ENCODE measurements at places on chromosomes 1 and 21.
A peak's percentile ranks its signal among the peaks of the same experiment; 100 is the strongest.

- DNase-seq, result no peak
Observed at GRCh38 chr1:1895060-1895418, 4.2 kb upstream of the GNB1 start.

DNA sequence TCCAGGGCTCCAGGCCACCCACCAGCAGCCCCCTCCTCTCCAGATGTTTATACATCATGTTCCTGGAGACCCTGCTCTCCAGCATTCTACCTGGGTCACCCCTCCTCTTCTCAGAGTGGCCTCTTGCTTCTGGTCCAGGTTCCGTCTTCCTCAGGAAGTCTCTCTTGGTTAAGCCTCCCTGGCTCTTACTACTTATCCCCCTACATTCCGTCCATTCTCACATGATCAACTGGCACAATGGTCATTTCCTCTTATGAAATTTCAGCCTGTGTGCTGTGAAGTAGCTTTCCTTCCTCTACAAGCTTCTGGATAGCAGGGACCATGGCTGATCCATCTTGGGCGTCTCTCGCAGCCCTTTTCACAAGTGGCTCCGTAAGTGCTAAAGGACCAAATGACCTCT, 33.9 kb upstream of the ATP2B4 start:
- no peak for DNase-seq

DNA sequence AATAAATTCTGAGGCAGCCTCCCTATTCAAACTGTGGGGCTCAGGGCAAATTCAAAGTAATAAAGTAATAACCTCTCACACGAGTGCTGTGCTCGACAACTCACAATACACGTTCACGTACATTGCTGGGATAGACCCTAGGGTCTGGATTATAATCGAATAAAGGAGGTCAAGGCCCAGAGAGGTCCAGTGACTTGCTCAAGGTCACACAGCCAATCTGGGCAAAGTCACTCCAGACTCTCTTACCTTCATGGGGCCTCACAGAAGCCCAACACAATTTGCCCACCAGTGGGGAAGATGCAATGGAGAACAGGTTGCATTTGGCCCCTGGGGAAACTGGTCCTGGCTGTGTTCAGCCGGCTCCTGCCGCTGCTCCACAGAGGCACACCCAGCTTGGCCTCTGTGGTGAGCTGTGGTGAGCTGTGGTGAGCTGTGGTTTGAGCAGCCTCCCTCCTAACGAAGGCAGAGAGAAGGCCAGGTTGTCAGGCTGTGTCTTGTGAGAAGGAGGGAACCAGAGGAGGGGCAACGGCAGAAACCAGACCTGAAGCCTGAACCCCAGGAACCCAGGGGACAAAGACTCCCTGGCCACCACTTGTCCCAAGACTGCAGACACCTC, 35.1 kb downstream of the NUAK2 start:
- peak; percentile 30 for DNase-seq

GRCh38 chr1:214106375-214106774, 118.6 kb downstream of the PROX1 start:
- DNase-seq, result no peak

DNA sequence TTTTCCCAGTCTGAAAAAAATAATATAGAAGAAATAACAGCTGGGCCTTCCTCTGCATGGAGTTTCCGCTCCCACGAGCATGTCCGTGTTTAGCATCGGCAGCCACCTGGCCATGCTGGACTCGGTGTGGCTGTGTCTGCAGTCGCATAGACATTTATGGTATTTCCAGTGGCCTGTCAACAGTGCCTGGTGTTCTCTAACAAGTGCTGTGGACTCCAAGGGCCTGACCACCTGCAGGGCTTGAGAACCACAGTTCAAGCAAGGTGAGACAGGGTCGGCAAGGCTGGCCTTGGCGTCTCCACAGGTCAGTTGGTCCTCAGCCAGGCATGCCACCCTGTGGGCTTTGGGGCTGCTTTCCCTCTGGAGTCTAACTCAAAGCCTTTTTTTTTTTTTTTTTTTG, 124.8 kb downstream of the PGBD5 start:
- no peak for DNase-seq

- no peak for DNase-seq
Observed at GRCh38 chr1:223621312-223621734, 44.2 kb downstream of the CAPN8 start.

DNA sequence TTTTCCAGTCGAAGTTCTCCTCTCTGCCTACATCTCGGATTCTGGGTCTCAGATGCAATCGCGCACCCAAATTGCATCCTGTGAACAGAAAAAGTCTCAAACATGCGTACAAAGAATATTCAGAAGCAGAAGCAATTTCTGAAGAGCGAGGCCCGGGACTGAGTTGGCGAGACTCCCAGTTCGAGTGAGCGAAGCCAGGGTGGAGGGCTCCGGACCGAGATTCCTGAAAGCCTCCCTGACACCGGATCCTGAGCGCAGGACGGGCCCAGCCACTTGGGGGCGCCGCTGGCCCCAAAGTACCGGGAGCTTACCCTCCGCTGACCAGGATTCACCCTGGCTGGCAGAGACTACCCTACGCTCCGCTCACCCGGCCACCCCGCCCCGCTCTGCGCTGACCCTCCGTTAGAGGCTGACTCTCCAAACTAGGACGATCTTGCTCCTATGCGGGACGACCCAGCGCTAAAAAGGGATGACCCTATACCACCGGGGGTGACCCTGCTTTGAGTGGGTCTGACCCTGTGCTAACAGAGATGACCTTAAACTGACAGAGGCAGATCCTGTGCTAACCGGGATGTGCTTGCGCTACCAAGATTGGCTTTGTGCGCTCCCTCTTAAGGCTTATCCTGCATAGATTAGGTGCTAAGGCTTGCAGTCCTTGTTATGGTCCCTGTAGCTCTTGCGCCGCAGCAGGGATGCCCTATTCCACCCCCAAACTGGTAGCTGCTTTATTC, 12.1 kb downstream of the FOXD2 start:
- DNase-seq, result no peak

- DNase-seq, result no peak
Observed at GRCh38 chr1:12618661-12618964, 603 bp upstream of the DHRS3 start.

DNA sequence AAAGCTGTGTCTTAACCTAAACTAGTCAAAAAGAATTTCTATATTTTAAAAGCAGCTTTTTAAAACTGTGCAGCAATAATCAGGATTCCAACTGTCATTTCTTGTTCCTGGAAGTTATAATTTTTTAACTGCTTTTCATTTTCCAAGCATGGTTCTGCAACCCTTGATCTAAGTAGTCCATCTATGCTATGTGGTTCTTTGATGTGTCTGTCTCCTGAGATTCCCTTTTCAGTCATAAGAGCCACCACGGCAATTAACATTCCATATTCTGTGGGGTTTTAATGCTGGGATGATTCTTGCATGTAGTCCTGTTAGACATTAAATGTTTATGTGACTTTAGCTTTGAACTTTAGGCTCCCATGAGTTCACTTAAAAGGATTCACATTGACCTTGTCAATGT, 220.4 kb downstream of the TPR start:
- no peak for DNase-seq

DNA sequence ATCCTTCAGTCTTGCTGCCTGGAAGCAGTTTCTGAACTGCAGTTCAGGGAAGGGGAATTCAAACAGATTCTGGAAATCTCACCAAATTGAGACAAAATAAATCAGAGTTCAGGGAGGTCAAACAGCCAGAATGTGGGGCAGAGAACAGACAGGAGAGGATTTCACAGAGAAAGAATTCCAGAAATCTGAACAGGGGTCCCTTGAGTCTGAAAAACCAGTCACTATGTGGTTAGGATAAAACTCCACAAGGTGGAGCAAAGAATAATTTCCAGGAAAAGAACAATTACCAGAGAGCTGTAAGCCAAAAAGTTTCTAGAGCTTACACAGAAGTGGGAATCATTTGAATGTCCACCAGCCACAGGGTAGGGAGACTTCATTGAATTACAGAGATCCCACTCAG, 84.7 kb downstream of the URB2 start:
- no peak for DNase-seq

- no peak for DNase-seq
Observed at GRCh38 chr21:45573452-45574035, 31.3 kb upstream of the SLC19A1 start.

DNA sequence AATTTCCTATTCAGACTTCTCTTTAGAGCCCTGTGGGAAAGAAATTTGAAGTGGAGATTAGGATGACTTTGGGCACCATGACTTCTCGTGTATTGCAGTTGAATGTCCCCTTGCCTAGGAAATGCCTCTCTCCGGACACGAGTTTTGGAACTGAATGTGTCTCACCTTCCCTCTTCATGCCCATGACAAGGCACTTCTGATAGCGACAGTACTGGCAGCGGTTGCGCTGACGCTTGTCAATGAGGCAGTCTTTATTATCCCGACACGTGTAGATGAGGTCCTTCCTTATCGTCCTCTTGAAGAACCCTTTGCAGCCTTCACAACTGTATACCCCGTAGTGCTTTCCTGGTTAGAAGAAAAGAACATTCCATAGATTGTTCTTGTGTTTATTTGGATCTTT, 28.1 kb downstream of the RXRG start:
- DNase-seq, result no peak

GRCh38 chr1:79431340-79431739, 424.8 kb upstream of the ADGRL4 start:
- DNase-seq, result no peak

DNA sequence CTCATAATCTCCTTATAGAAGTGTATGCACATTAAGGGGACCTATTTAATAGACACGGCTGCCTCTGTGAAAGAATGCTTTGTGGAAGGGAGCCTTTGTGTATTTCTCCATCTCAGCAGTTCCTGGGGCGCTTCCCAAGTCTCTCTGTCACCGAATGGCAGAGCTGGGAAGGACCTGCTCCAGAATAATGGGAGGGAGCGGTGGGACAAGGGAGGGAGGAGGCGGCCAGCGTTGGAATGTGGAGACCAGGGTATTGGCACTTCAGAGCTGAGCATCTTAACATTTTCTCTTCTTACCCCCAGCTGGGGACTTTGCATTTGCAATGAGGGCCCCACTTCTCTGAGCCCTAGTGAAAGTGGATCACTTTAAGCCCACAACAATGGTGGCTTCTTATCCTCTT, 23.9 kb downstream of the CACHD1 start:
- no peak for DNase-seq

- no peak for DNase-seq
Observed at GRCh38 chr1:908661-909060, 15.1 kb upstream of the SAMD11 start.

GRCh38 chr1:36232212-36233095, 8.2 kb downstream of the THRAP3 start:
- DNase-seq, result no peak

DNA sequence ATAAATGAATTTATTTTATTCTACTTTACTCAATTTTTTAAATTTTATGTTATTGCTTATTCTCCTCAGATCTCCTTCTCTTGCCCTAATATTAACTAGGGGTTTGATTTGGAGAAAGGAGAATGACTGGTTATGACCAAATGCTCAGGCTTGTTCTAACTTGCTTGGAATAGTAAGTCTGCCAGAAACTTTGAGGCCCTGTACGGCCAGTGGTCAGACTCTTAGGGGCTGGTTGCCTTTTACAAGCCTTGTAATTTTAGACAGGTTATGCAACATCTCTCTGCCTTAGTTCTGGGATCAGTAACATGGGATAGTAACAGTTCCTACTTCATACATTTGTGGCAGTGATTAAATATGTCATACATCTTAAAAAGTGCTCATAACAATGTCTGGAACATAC, 279.5 kb downstream of the DUSP10 start:
- no peak for DNase-seq

DNA sequence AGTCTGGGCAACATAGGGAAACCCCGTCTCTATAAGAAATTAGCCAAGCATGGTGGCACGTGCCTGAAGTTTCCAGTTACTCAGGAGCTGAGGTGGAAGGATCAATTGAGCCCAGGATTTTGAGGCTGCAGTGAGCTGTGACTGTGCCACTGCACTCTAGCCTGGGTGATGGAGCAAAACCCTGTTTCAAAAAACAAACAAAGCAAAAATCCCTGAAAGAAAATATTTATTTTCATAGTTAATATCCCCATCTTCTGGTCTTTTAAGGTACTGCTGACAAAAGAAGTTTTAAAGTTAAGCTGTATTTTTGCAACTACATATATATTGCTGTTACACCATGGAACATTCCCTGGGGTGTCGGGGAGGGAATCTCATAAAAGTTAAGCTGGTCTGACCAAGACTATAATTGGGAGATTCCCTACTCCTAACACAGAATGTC, 26.0 kb downstream of the VAMP4 start:
- DNase-seq, result no peak

DNA sequence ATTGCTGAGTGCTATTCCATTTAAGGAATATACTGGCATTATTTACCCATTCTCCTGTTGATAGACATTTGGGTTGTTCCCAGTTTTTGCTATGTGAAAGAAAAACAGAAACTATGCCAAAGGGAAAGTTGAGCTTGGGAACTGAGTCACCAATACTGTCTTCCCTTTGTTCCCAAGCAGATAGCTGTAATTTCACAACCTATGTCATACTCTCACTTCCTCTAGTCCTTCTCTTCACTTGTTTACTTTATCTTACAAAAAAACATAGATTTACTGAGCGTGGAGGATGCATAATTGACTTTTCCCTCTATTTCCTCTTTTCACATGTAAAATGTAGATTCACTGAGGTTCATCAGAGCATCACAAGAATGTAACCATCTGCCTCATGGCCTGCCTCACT, 32.4 kb upstream of the PGBD5 start:
- no peak for DNase-seq

- DNase-seq, result no peak
Observed at GRCh38 chr1:36773827-36774541, 260.3 kb downstream of the GRIK3 start.

- DNase-seq, result no peak
Observed at GRCh38 chr1:202809597-202810159, 1.1 kb upstream of the PCAT6 start.

GRCh38 chr21:45845770-45846090, 135.8 kb upstream of the COL6A1 start:
- DNase-seq, result no peak

DNA sequence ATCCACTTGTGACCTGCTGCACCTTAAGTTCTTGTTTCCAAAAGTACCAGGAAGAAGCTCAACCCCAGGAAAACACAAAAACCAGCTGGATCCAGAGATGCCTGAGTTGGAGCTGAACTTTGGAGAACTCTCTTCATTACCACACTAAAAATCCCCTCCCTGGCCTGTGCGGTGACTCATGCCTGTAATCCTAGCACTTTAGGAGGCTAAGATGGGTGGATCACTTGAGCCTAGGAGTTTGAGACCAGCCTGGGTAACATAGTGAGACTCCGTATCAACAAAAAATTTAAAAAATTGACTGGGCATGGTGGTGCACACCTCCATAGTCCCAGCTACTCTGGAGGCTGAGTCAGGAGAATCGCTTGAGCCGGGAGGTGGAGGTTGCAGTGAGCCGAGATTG, 6.2 kb downstream of the MAP1LC3C start:
- no peak for DNase-seq

- no peak for DNase-seq
Observed at GRCh38 chr1:172960454-172961208, 90.1 kb downstream of the TNFSF18 start.

GRCh38 chr1:36106269-36106668, 17.6 kb downstream of the ADPRS start:
- no peak for DNase-seq
